ENCODE measurements at places on chromosomes 3 and 15. TPM values are rescaled to one million over a fixed set of nuclear protein-coding genes. Genes with fewer than 3 reads are reported as not detected.

Gene SELENOS
- 41.7 TPM for total RNA-seq

Gene CCDC13
- total RNA-seq: not detected

Gene PRICKLE2
- not detected for total RNA-seq

Gene MESP2
- total RNA-seq: not detected

Gene TICRR
- total RNA-seq: 0.06 TPM

Gene DUOXA1
- total RNA-seq: 1.0 TPM

Gene ARL14
- not detected for total RNA-seq

Gene PATL2
- 21.9 TPM for total RNA-seq

Gene CSNK1G1
- total RNA-seq: 13.7 TPM

Gene SPINK8
- not detected for total RNA-seq
